RCC 7860 (cell line): ENCODE measurements at places on chromosomes 6 and 20.
A peak's percentile ranks its signal among the peaks of the same experiment; 100 is the strongest.

DNA sequence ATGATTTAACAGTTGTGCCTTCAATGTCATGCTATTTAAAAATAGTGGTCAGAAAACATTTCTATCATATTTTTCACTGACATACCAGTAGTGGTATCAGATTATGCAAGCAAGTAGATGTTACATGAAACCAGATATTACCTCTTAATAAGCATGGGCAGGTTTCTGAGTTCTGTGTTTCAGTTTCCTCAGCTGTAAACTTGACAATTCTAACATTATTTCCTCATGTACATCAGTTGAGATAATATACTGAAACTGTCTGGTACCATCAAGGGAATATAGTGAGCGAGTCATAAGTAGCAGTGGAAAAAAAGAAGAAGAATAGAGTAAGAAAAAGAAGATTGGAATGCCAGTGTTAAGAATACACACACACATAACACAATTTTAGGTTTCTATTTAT, 477.9 kb upstream of the MANEA start:
- DNase-seq = no peak

DNA sequence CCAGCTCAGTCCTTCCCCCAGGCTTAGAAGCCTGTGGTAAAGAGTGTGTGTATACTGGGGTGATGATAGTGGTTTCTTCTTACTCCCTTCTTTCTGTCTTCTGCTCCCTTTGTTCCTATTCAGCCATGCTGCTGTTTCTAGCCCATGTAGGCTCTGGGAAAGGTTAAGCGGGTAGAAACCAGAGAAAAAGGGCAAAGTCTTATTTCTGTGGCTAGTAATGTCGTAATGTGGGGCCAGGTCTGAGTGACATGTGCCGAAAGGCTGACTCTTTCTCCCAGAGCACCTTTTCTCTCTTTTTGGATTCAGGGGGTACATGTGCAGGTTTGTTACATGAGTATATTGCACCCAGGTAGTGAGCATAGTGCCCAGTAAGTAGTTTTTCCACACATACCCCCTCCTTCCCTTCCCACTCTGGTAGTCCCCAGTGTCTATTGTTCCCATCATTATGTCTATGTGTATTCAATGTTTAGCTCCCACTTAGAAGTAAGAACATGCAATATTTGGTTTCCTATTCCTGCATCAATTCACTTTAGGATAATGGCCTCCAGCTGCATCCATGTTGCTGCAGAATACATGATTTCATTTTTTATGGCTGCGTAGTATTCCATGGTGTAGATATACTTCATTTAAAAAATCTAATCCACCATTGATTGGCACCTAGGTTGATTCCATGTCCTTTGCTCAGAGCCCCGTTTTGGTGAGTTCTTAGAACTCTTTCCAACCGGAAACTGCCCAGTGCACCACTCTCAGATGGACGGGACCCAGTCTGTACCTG, 74.3 kb downstream of the EFHC1 start:
- no peak for DNase-seq

DNA sequence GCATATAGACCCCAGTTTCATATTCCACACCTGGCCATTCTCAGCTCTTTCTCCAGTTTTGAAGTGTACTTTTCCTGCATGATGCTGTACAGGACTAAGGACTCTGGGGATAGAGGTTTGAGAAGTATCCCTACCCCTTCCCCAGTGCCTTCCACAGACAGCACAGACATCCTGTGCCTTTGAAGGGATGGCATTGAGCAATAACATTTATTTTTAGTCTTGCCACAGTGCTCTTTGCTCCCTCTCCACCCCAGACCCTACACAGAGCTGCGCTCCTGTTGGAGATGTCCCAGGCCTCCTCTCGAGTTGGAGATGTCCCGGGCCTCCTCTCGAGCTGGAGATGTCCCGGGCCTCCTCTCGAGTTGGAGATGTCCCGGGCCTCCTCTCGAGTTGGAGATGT, 275.8 kb downstream of the FARS2 start:
- DNase-seq = no peak

- peak; percentile 36 for DNase-seq
These were observed 42.7 kb upstream of the HINT3 start for GRCh38 chr6:125913864-125914351.

- DNase-seq = no peak
These were observed 22.7 kb downstream of the CFAP61 start for GRCh38 chr20:20075032-20075431.

DNA sequence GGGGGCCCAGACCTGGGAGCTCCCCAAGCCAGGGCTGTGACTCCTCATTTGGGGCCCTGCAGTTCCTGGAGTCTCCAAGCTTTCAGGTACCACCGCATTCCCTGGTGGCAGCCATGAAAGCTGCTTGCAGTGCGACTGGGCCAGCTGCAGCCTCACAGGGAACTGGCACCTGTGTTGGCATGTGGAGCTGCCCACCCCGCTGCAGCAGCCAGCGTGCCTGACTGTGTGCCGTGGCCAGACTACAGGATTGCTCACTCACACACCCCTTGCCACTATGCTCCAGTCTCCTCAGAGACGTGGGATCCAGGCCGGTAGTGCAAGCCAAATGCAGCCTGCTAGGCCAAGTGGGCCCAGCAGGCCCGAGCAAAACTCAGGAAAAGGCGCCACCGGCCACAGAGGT, 450.7 kb downstream of the COL12A1 start:
- no peak for DNase-seq

- DNase-seq = no peak
These were observed 108.7 kb downstream of the FYN start for GRCh38 chr6:111764238-111765175.

- DNase-seq = no peak
These were observed 370.9 kb upstream of the MARCKS start for GRCh38 chr6:113486199-113486598.

DNA sequence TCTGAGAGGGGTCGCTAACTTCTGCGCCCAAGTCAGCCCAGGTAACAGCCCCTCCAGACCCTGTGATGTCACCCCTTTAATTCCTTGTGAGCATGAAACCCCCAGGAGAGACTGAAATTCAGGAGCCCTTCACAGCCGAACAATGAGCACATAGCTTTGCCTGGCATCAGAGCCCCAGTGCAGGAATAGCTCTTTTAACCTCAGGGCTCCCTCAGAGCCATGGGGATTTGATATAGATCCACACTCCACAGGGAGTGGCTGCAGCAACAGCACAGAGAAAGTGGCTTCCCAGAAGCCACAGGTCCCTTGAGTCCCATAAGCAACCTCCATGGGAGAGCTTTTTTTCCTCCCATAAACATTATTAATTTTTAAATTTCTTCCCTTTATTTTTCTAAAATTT, 150.0 kb upstream of the MARCKS start:
- DNase-seq = no peak

DNA sequence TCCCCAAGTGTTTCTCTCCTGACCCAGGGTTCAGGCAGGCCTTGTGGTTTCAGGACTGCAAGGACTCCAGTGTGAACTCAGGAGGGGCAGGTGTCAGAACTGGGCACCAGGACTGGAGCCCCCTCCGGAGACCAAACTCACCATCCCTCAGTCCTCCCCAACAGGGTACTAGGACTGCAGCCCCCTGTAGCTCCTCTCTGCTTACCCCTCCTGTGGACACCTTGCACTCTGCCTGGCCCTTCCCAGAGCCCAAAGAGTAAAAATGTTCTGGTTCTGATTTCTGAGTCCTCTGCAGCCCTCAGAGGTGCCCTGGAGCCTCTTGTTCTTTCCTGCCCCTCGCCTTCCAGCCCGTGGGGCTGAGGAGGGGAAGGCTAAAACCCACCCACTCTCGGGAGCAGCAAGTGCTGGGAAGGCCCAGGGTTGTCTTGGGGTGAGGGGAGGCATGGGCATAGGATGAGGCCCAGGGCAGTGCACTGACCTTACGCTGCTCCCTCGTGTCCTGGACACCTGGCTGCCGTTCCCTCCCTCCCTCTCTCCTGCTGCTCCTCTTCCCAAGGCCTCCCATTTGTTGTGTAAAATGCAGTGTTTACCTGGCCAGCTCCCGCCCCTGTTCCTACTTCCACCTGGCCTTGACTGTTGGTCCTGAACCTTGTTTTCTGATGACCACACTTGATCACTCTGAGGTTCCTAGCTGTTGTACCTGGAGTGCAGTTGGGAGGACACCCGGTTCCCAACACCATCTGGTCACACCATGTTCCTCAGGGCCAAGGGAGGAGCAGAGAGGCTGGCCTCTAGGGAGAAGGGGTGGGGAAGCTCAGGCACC, 9.9 kb downstream of the CNPY3 start:
- no peak for DNase-seq

- no peak for DNase-seq
These were observed 45.6 kb upstream of the STX16 start for GRCh38 chr20:58605292-58606065.

DNA sequence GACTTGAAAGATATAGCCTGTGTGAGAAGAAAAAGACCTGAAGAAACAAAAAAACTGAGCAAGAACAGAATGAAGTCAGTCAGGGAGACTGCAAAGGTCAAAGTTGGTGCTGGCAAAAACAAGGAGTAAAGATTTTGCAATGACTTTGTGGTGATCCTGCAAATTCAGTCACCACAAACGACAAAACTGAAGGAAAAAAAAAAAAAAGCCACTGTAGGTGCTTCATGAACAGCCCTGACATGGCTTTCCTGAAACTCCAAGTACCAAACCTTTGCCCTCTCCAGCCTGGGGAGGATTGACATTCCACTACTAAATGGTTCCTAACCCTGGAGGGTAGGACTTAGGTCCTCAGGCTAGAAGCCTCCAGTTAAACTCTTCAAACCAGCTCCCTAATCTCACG, 114.7 kb upstream of the BEND3 start:
- DNase-seq = no peak

- DNase-seq = no peak
These were observed 66.1 kb downstream of the FAM120B start for GRCh38 chr6:170372380-170373325.

GRCh38 chr6:11538819-11539468, 1.4 kb downstream of the TMEM170B start:
- DNase-seq = no peak

- DNase-seq = no peak
These were observed 2.5 kb downstream of the DEFB132 start for GRCh38 chr20:259981-260380.

GRCh38 chr6:164838068-164838615, 471.3 kb downstream of the C6orf118 start:
- DNase-seq = no peak

GRCh38 chr20:62760471-62760855, 35.8 kb upstream of the MRGBP start:
- DNase-seq = no peak

- peak; percentile 13 for DNase-seq
These were observed 38.0 kb upstream of the NR2E1 start for GRCh38 chr6:108127826-108128225.

DNA sequence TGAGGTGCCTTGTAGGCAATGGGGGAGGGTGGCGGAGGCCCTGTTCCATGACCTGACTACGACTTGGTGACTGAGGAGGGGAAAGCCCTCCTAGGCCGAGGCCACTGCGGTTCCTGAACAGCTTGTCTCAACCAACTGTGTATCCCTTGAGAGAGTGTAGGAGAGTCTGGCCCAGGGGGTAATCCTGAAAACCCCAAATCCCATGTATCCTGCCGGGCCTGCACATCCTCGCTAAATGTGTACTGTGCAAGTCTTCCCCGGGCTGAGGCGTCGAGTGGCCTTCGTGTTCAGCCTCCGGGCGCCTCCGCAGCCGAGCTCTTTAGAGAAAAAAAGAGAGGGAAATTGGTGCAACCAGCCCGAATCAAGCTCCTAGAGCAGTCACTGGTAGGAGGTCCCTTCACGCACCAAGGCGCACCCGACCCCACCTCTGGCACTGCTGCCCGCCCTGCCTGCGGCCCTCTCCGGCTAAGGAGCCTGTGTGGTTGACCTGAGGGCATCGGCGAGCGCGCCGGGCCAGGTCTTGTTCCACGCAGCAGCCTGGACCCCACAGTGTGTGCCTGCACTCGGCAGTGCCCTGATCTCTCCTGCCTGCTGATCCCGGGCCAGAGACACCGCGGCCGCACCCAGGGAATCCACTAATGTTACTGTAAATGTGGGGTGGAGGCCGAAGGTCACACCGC, 7.3 kb downstream of the SIM1 start:
- DNase-seq = no peak

DNA sequence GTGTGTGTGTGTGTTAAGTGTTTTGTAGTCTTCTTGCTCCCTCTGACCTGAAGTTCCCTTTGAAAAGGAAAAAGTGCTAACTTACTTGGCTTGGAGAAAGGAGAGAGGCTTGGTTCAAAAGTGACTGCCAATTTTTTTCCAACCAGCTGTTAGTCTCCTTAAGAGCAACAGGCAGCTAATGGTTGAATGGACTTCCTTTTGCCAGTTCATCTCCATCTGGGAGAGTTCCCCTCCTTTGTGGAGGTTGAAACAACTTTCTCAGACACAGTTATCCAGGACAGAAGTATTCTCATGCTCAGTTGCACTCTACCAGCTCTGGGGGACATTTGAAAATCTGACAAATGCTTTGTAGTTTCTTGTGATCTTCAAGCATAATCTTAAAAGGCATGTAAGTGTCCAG, 4.5 kb downstream of the RIPOR2 start:
- no peak for DNase-seq

- DNase-seq = no peak
These were observed 140.5 kb downstream of the TFAP2B start for GRCh38 chr6:50959081-50959641.

- no peak for DNase-seq
These were observed 12.8 kb downstream of the NHSL1 start for GRCh38 chr6:138486249-138487101.

DNA sequence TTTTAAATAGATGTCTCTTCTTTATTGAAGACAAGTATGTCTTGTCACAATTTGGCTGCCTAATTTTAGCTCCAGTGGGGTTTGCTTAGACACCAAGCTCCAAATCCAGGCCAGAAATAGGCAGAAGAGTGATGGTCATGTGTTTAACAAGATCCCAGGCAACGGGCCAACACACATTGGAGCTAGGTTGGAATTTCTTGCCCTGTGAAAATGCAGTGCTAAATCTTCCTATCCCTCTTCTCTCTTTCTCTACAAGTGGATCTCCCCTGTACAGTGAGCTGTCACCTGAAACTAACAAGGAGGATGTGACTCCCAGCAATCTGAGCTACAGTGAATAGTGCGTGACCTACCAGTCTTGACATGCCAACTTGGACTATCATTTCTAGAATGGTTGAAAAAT, 65.3 kb upstream of the VGLL2 start:
- no peak for DNase-seq

- DNase-seq = no peak
These were observed 232.5 kb downstream of the LAMA2 start for GRCh38 chr6:129115471-129115870.

GRCh38 chr6:49264909-49265308, 198.1 kb downstream of the MMUT start:
- DNase-seq = no peak

- no peak for DNase-seq
These were observed 1159.7 kb downstream of the GRIK2 start for GRCh38 chr6:102553214-102553613.

DNA sequence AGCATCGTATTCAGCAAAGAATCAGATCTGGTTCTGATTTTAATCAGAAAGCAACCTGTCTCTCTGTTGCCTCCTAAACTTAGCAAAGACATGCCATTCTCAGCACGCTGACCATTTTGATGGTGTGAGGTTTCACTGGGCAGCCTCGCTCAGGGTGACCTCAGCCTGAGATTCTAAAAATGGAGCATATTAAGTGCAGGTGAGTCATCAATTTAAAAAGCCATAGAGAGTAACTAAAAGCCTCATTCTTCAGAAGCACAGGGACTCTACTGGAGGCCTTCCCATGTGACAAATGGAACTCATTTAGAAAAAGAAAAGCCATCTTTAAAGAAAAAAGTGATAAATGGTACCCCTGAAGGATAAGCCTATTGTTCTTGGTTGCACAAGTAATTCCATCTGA, 91.3 kb downstream of the FILIP1 start:
- DNase-seq = peak; percentile 51
